H1 (cell line): ENCODE measurements at places on chromosomes 11 and 22.

DNA sequence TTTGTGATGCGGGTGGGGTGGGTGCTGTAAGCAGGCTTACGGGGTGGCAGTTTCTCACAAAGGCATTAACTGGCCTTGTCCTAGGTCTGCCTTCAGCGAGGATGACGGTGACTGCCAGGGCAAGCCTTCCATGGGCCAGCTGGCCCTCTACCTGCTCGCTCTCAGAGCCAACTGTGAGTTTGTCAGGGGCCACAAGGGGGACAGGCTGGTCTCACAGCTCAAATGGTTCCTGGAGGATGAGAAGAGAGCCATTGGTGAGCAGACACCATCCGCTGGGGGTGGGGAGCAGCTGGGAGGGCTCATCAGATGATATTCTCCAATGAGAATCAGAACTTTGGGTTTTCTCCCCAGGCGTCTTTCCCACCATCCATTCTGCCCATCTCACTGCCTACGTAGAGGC lies 5.8 kb downstream of the TCN2 start:
- peaks cover 6% of the 10 kb centered on the region for H3K4me1 ChIP-seq
- DNase-seq, result no peak
- peaks cover 11% of the 10 kb centered on the region; the same call in 1 of the 2 replicates for H3K36me3 ChIP-seq
- H3K27me3 ChIP-seq, result no peaks in the 10 kb centered on the region
- no peak overlapping the region for H3K27ac ChIP-seq
- H3K4me3 ChIP-seq, result no peak overlapping the region

GRCh38 chr22:19844377-19845053 lies 10.2 kb downstream of the GNB1L start:
- no peak overlapping the region for H3K27ac ChIP-seq
- no peak overlapping the region for H3K4me3 ChIP-seq
- no peak for DNase-seq
- no peaks in the 10 kb centered on the region for H3K36me3 ChIP-seq
- no peaks in the 10 kb centered on the region for H3K27me3 ChIP-seq

DNA sequence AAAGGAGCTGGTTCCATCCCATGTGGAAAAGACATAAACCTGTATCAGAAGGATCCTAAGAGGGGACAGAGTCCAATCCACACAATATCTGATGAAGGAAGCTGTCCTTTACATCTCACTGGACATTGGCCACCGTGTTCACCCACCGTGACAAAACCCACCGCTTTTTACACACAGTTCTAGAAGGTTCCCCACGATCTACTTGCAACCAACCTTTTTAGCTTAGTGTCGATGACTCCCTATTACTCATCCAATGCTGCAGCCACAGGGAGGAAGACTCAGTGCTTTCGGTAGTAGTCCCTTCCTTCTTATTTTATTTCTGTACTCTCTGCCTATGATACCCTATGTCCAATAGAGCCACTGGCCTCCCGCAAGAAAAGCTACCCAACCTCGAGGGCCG lies 65.4 kb downstream of the MAPK1 start:
- H3K36me3 ChIP-seq, result peaks cover 32% of the 10 kb centered on the region
- H3K27me3 ChIP-seq, result no peaks in the 10 kb centered on the region; the same call in 1 of the 2 replicates
- no peaks in the 10 kb centered on the region for H3K4me1 ChIP-seq
- H3K27ac ChIP-seq, result no peak overlapping the region
- DNase-seq, result peak; percentile 22

GRCh38 chr11:13962198-13962561 lies 343 bp upstream of the SPON1 start:
- H3K27ac ChIP-seq, result no peak overlapping the region
- peaks cover 37% of the 10 kb centered on the region for H3K27me3 ChIP-seq
- peaks cover 22% of the 10 kb centered on the region for H3K4me1 ChIP-seq
- peak overlapping the region; percentile 43 for H3K4me3 ChIP-seq
- no peak for DNase-seq

- H3K4me1 ChIP-seq, result no peaks in the 10 kb centered on the region
- no peaks in the 10 kb centered on the region for H3K36me3 ChIP-seq
- no peaks in the 10 kb centered on the region for H3K27me3 ChIP-seq
- H3K4me3 ChIP-seq, result no peak overlapping the region
Measured at GRCh38 chr11:34775417-34775888, 140.7 kb downstream of the APIP start.

DNA sequence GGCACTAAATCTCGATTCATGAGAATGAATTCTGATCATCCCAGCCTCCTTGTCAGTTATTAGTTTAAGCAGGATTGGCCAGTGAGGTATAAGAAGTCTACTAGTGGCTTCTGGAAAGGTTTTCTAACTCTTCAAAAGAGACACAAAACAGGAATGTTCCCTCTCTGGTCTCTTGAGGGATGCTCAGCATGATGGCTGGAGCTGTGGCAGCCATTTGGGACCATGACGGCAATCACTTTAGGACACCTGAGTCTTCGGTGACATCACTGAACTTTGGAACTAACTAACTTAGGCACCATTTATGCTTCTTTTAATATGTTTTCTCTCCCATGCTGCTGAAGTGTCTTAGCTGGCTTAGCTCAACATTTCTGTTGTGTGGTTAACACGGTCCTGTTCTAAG lies 20.2 kb upstream of the CRY2 start:
- no peaks in the 10 kb centered on the region for H3K4me1 ChIP-seq
- H3K27me3 ChIP-seq, result no peaks in the 10 kb centered on the region
- no peak overlapping the region for H3K4me3 ChIP-seq
- H3K27ac ChIP-seq, result no peak overlapping the region
- H3K36me3 ChIP-seq, result no peaks in the 10 kb centered on the region
- DNase-seq, result no peak

DNA sequence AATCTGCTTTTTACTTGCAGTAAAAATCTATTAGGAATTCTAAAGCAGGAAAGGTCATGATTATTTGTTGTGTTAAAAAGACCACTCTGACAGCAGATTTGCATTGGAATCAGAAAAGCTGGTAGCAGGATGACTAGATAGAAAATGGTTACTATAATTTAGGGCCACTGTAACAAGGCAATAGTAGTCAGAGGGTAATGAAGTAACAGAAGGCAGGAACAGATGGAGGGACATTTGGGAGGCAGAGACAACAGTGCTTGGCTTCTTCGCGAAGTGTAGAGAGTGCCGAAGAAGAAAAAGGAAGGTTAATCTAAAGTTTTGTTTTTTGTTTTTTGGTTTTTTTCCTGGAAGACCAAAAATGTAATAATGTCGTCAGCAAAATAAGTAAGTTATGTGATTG lies 129.8 kb upstream of the SLC5A12 start:
- no peaks in the 10 kb centered on the region for H3K36me3 ChIP-seq
- H3K27me3 ChIP-seq, result no peaks in the 10 kb centered on the region
- no peak overlapping the region for H3K27ac ChIP-seq

GRCh38 chr11:30260813-30261212 lies 30.0 kb downstream of the FSHB start:
- H3K27me3 ChIP-seq, result no peaks in the 10 kb centered on the region
- no peak for DNase-seq
- no peak overlapping the region for H3K27ac ChIP-seq

DNA sequence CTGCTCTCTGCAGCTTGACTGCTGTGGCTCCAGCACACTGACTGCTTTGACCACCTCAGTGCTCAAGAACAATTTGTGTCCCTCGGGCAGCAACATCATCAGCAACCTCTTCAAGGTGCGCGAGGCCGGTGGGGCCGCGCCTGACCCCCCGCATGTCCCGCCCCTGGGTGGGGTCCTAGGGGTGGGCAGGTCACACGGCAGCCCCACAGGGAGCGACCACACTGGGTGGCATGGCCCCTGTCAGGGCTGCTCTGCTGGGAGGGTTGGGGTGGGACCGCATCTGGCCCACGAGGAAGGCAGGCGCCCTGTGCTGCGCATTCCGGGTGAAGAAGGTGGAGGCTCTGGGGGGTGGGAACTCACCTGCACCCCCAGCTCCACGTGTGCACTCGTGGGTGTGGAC lies 4.7 kb upstream of the TSSC4 start:
- DNase-seq, result no peak
- H3K4me1 ChIP-seq, result no peaks in the 10 kb centered on the region
- no peak overlapping the region for H3K27ac ChIP-seq
- no peak overlapping the region for H3K4me3 ChIP-seq
- H3K36me3 ChIP-seq, result peaks cover 21% of the 10 kb centered on the region

DNA sequence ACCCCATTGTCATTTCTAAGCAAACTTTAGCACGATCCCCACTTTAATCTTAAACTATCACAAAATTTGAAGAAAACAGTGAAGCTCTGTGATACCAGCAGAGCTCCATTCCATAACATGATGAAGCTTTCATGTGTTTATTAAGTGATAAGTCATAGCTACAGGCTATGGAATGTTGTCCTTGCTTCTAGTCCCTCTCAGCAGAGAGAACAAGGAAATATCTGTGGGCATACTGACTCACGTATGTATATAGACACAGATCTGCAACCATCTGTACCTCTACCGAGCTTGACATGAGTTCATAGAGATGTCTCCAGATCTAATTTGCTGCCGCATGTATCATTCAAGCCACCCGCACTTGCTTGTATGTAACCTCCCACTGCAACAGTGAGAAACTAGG lies 588.9 kb downstream of the ETS1 start:
- no peaks in the 10 kb centered on the region for H3K36me3 ChIP-seq
- H3K4me1 ChIP-seq, result no peaks in the 10 kb centered on the region
- no peak for DNase-seq
- H3K27me3 ChIP-seq, result no peaks in the 10 kb centered on the region
- no peak overlapping the region for H3K27ac ChIP-seq

DNA sequence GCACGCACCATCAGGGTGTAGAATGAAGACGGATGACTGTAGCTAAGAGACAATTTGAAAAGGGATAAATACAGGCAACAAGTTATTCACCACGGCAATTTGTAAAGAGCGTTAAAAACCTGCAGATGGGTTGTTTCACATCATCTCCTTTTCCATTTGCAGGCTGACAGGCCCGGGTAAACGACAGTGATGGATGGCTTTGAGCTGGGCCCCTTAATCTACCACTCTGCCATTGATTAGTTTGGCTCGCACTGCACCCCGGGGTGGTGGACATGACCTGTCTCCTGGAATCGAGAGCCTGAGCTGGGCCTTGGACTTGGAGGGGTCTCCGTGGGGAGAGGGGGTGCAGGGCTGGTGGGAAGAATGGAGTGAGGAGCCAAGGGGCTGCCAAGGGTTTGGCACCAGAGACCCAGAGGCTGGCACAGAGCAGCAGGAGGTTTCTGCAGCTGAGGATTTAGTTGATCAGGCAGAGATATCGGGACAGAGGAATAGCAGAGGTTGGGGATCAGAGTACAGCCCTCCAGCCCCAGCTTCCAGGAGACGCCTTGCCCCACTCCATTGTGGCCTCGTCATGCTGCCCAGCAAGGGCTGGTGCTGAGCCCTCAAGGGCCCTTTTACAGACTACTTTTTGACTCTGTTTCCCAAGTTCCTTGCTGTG lies 110.6 kb upstream of the NECTIN1 start:
- H3K4me3 ChIP-seq, result no peak overlapping the region
- no peaks in the 10 kb centered on the region for H3K27me3 ChIP-seq
- H3K4me1 ChIP-seq, result no peaks in the 10 kb centered on the region

DNA sequence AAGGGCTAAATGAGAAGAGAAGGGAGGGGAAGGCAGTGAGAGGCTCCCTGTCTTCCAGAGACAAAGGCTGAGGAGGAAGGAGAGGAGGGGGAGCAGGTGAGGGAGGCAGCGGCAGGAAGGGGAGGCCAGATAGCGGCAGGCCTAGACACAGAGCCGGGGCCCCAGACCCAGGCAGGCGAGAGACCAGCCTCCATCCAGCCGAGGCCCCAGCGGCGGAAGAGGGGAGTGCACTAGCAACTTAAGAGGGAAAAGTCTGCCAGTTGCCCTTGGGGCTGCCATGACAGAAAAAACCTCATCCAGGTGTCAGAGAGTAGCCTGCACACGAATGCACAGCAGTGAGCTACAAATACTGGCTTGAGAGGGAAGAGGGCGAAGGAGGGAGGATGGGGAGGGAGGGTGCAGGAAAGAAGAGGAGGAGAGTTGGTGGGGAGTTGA lies 46.7 kb downstream of the IGLL1 start:
- H3K27me3 ChIP-seq, result peaks cover 4% of the 10 kb centered on the region; the same call in 1 of the 2 replicates
- DNase-seq, result peak; percentile 87
- H3K4me3 ChIP-seq, result peak overlapping the region; percentile 50
- H3K27ac ChIP-seq, result no peak overlapping the region

- no peaks in the 10 kb centered on the region for H3K4me1 ChIP-seq
- no peak for DNase-seq
- H3K27me3 ChIP-seq, result no peaks in the 10 kb centered on the region
- H3K27ac ChIP-seq, result no peak overlapping the region
- H3K4me3 ChIP-seq, result no peak overlapping the region
- no peaks in the 10 kb centered on the region for H3K36me3 ChIP-seq
Measured at GRCh38 chr11:44658506-44658850, 68.3 kb upstream of the TSPAN18 start.

DNA sequence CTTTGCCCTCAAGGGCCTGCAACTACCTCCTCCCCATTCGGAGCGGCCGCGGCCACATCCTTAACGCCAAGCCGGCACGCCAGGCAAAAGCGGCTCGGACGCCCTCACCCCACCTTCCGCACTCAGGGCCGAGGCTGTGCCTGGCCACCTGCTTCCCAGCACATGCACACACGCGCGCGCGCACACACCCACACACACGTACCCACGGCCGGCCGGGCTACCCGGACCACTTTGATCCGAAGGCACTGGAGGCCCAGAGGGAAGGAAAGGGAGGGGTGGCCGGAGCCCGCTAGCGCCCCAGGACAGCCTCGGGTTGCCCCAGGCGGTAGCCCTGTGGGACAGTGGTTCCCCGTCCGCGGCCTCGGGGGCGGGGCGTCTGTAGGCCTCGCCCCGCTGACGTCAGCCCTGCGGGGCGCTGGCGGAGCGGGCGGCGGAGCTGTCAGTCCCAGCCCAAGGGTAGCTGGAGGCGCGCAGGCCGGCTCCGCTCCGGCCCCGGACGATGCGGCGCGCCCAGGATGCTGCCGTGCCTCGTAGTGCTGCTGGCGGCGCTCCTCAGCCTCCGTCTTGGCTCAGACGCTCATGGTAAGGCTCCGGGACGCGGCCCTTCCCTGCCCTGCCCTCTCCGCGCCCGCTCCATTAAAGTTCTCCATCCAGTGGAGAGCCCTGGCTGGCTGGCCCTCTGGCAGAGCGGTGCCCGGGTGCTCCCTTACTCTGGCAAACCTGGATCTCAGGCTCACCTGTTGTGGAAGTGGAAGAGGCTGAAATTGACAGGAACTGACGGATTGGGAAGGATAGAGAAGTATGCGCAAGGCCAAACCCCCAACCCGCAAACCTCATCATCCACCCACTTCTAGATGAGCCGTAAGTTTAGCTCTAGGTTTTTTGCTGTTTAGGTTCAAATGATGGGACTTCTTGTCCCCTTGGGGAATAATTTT lies at the start of gene IL10RA:
IL10RA (plus strand) TSS at position 442 of the 935 bp plus-strand sequence; CDS start at position 516, 74 bp downstream.
- no peak within 1 kb of the TSS for H3K27ac ChIP-seq
- DNase-seq, result peak; percentile 93
- peak within 1 kb of the TSS; percentile 64 for H3K4me3 ChIP-seq
- no peaks in the 10 kb centered on the region for H3K36me3 ChIP-seq
- H3K4me1 ChIP-seq, result peaks cover 2% of the 10 kb centered on the region; the same call in 1 of the 2 replicates
